NT2/D1 (cell line): ENCODE measurements at places on chromosomes 5 and 9.

GRCh38 chr5:1068895-1069719 is 42.8 kb downstream of the SLC12A7 start:
- no peak for DNase-seq

GRCh38 chr5:68964679-68965078 is 129.1 kb upstream of the SLC30A5 start:
- no peak for DNase-seq

DNA sequence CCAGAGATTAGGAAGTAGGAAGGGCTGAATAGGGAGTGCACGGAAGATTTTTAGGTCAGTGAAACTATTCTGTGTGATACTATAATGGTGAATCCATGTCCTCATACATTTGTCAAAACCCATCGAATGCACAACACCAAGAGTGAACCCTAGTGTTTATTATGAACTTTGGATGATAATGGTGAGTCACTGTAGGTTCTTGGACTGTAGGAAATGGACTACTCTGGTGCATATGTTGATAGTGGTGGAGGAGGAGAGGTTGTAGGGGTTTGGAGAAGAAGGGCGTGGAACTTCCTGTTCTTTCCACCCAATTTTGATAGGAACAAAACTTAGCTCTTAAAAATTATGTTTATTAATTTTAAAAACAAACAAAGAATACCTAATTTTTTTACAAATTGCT is 14.3 kb downstream of the CTSL start:
- no peak for DNase-seq

DNA sequence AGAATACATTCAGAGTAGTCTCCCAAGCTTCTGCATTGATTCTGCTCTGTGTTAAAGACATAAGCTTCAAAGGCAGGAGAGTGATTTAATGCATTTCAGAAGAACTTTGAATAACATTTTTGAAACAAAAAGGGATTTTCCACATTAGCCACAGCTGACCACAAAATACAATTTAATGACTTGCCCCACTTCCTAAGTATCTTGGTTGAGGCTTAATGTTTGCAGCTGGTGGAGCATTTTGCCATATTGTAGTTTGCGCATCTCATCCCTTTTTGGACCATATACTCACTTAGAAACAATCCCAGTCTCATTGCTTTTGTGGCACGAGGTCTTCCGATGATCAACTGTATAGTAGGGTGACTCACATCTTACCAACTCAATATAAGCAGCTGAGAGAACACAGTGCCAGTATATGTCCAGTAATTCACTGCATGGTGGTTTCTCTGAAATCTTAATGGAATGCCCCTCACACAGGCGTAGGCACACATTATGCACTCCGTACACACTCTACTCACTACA is 455.8 kb upstream of the PTGER4 start:
- no peak for DNase-seq

GRCh38 chr5:149162401-149163084 is 21.2 kb downstream of the ABLIM3 start:
- DNase-seq, result no peak

DNA sequence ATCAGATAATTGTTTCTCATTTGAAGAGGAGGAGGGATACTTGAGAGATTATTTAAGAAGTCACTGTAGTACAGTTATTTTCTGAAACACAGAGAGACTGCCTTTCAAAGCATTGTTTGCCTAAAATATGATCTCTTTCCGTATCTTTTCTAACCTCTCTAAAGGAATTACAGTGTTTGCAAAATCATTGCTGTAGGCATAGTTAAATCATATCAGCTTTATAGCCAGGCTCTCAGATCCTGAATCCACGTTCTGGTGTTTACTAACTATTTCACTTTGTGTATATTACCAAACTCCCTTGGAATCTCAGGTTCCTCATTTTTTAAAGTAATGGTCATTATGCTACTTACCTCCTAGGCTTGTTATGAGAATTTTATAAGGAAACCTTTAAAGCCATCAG is 1151.6 kb upstream of the CDH9 start:
- no peak for DNase-seq

GRCh38 chr9:12860998-12861397 is 86.2 kb downstream of the LURAP1L start:
- no peak for DNase-seq

GRCh38 chr5:132444841-132445639 is 45.5 kb downstream of the IRF1 start:
- DNase-seq, result no peak

- no peak for DNase-seq
These were observed 102.0 kb downstream of the AGTPBP1 start for GRCh38 chr9:85639675-85640186.

GRCh38 chr5:59725392-59725767 is 168.1 kb downstream of the PDE4D start:
- DNase-seq, result no peak

GRCh38 chr5:102531506-102531905 is 32.7 kb upstream of the SLCO6A1 start:
- DNase-seq, result no peak

DNA sequence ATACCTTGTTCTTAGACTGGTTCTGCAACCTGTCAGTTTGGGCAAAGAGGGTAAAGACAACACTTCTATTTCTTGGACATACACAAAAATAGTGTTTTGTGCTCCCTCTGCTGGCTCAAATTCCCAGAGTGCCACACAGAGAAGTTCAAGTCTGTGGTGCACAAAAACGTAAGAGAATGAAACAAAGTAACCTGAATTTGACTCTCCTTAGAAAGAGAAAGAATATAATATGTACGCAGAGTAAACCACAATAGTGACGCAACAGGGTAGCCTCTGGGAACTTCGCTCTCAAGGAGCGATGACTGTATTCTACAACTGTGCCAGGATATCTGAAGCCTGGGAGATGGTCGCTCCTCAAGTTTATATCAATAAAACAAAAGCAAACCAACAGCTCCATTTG is 18.5 kb downstream of the DDX31 start:
- no peak for DNase-seq

DNA sequence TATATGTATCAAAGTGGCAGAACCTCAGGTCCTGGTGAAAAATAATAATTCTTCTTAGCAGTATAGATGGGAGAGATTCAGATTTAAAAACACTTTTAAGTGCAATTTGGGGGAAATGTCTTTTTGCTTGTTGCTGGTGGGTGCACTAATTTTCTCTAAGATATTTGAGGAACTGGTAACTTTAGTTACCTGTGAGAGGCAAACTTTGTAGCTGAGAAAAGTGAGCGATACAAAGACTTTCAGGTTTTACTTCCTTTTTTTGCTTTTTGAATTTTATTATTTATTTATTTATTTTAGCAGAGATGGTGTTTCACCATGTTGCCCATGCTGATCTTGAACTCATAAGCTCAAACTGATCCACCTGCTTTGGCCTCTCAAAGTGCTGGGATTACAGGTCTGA is 303.1 kb upstream of the PTGER4 start:
- DNase-seq, result no peak

- DNase-seq, result no peak
These were observed 145.6 kb downstream of the PPP2R2B start for GRCh38 chr5:146732962-146733361.

- DNase-seq, result no peak
These were observed 131.4 kb downstream of the OXCT1 start for GRCh38 chr5:41738710-41739354.

GRCh38 chr9:97572196-97572891 is 60.8 kb downstream of the TSTD2 start:
- no peak for DNase-seq

DNA sequence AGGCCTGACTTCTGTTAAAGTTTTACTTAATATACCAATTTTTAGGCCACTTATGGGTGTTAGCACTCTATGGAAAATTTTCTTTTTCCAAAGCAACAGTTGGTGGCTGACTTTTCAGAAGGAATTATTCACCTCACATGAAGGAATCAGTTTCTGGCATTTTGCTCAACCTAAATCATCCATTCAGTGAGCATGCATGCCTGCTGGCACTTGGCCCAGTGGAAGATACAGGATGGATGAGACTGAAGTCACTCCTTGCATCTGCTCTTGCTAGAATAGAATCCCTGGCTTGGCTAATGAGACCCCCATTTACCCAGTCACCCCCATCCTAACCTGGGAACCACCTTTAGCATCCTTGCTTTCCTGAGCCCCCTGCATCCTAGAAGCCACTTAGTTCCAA is 131.7 kb downstream of the WDR41 start:
- no peak for DNase-seq
